ENCODE measurements at places on chromosomes 12 and 14.

GRCh38 chr14:68318828-68319227 lies 474.0 kb downstream of the ZFP36L1 start:
- DNase-seq = no peak

GRCh38 chr12:51669996-51670395 lies 79.0 kb downstream of the SCN8A start:
- peak; percentile 31 for DNase-seq

- no peak for DNase-seq
Observed at GRCh38 chr12:128684352-128684751, 139.4 kb downstream of the SLC15A4 start.

GRCh38 chr12:64194333-64195149 lies 27.6 kb downstream of the KICS2 start:
- DNase-seq = no peak

GRCh38 chr12:6697584-6698351 lies 2.8 kb downstream of the PIANP start:
- DNase-seq = peak; percentile 65

GRCh38 chr14:61186341-61187195 lies 94.6 kb downstream of the TMEM30B start:
- DNase-seq = no peak

DNA sequence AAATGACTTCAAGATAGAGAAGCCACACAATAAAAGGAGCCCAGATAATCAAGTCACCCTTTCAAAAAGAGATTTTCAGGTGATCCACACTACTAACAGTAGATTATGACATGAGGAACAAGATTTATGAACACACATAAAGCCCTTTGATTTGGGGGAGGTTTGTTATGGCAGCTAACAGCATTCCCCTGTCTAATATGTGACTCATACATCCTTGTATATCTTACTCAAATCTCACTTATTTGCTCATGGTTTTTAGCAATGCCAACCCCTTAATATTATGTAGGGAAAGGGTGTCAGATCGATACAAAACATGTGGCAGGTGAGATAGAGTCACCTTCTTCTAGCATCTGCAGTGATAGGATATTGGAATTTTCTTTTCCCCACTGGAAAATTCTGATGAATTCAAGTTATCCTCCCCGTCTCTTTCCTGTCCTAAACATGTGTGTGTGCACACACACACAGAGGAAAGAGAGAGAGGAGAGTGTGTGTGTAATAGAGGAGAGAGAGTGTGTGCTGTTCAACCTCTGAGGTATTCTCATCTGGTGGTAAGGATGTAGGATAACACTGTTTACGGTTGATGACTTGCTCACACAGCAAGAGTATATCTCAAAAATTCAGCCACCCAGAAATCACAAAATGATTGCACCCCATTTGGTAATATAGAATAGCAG lies 319.9 kb downstream of the KCNC2 start:
- peak; percentile 65 for DNase-seq

DNA sequence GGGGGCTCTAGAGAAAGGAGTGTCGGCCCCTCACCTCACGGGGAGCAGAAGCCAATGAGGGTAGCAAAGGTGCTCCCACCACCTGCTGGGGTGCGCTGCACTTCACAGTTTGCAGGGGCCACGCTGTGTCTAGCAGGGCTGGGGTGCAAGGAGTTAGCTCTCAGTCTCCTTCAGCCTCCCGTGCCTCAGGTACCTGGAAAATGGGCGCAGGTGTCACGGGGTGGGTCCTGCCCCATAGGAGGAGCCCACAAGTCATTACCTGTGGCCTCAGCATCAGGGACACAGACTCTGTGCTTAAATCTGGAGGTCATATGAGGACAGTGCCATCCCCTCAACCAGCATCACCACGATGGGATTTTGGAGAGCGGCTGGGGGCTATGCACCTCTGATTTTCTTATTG lies 326.7 kb downstream of the ADGRD1 start:
- DNase-seq = no peak
